Fibroblast of villous mesenchyme (primary cell): ENCODE measurements at places on chromosomes 12 and 14. TPM values are rescaled to one million over a fixed set of nuclear protein-coding genes. Genes with fewer than 3 reads are reported as not detected.

Gene SIRT4
- total RNA-seq, result 1.3 and 1.6 TPM in 2 replicates

Gene MARK3
- 79.2 and 108 TPM in 2 replicates for total RNA-seq

Gene ACTR10
- total RNA-seq, result 57.0 and 57.3 TPM in 2 replicates

DNA sequence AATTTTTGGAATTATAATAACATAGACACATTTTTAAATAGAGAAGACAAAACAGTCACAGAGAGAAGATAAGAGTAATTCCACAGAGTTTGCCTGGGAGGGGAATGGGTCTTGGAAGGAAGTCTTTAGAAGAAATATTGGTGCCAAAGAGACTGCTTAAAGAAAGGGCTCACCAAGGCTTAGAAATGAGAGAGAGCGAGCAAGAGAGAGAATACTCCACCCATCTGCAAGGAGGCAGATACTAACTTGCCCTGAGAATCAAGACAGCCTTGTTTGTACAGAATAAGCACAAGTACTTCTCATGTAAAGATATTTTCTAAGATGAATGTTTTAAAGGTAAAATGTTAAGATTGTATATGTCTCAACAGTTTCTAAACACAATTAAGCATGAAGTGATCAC lies 165.5 kb downstream of the SLC38A4 start:
- peak; percentile 35 for DNase-seq

- no peak for DNase-seq
These were observed 301.3 kb upstream of the STXBP6 start for GRCh38 chr14:25351269-25351668.
